ENCODE measurements at places on chromosomes 5 and 9. TPM values are rescaled to one million over a fixed set of nuclear protein-coding genes. Genes with fewer than 3 reads are reported as not detected.

The PCDHGA5 gene
- 0.60 TPM for total RNA-seq

GRCh38 chr9:37944671-37945481 lies 40.9 kb upstream of the SLC25A51 start:
- DNase-seq, result no peak

The HRH2 gene
- not detected for total RNA-seq

The SOHLH1 gene
- not detected for total RNA-seq

DNA sequence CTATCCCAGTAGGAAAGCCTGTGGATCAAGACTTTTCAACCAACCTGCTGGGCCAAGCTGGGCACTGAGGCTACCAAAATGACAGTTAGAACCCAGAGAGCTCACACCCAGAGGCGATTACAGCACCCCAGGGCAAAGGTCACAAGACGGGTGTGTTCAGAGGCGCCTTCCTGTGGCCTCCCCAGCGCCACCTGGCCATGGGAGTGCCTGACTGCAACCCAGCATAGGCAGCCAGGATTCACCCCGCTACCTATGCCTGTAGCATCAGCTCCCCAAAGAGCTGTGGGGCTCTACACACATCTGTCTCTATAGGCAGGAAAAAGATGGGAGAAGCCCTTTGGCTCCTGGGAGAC lies 33.5 kb downstream of the PDGFRB start:
- DNase-seq, result peak; percentile 19

DNA sequence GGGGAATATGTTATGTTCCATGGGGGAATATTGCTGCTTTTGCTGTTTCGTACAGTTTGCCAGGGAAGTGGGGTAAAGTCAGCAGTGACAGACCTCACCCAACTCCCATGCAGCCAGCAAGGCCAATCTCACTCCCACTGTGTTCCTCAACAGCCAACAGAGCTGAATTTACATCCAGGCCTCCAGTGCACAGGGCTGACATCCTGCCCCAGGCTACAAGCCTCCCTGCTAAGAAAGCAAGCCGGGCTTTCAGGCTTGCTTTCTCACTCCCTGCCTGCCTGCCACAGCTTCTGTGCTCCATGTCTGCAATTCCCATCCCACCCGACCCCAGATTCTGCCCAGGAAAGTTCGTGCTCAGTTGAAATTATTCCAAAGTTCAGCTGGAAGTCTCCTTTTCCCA lies 25.5 kb upstream of the SNCAIP start:
- DNase-seq, result no peak

The ADAMTS13 gene
- 0.44 TPM for total RNA-seq

DNA sequence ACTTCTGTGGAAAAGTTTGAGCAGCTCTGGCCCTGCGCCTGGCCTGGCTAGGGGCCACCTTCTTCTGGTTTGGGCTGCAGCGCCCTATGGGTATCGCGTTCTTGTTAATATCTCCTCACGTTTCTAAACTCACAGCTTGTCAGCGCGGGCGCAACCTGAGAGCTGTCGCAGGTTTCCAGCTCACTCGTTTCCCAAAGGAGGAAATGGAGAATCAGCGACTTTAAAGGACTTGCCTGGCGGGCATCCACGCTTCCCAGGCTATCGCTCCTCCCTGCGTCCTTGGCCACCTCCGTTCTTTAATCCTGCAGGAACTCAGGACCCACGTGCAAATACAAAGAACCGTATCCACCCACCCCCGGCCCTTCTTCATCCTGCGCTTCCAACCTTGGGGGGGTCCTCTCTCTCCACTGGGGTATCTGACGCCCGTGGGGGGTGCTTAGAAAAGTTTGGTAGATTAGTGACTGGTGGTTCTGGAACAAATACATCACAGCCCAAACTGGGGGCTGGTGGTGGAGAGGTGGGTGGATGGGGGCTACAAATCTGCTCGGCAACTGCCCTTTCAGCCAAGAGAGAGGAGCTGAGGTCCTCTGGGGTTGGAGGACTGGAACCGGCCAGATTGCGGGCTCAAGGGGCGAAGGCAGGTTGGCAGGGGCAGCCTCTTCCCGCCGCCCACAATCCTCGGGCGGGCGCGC lies 578 bp upstream of the PSAT1 start:
- peak; percentile 13 for DNase-seq

GRCh38 chr9:123834889-123835562 lies 94.9 kb downstream of the DENND1A start:
- DNase-seq, result peak; percentile 35

The FRMPD1 gene
- total RNA-seq, result not detected

GRCh38 chr5:102787134-102787533 lies 32.0 kb downstream of the PAM start:
- no peak for DNase-seq
